ENCODE measurements at places on chromosomes 5 and 9.

DNA sequence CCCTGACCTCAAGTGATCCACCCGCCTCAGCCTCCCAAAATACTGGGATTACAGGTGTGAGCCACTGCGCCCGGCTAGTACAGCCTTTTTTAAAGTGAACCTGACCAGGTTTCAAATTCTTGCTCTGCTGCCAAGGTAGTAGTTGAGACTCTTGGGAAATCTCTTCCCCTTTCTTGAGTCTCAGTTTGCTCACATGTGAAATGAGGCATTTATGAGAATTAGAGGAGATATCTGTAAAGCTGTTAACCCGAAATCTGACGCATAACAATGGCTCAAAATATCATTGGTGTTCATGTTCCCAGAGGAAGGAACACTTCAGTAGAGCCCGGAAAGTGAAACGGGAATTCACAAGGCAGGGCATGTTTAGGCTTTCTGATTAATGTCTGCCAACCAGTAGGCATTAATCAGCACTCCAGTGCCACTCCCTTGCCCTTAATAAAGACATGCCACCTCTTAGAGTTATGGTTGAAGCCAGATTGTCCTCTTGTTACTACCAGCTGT lies 1.5 kb downstream of the ARPC5L start:
- no peak for DNase-seq

GRCh38 chr5:13201022-13201421 lies 743.5 kb downstream of the DNAH5 start:
- no peak for DNase-seq

GRCh38 chr5:176650354-176650884 lies 3.1 kb downstream of the TSPAN17 start:
- DNase-seq: no peak

GRCh38 chr5:65989158-65989557 lies 62.8 kb downstream of the ERBIN start:
- no peak for DNase-seq

DNA sequence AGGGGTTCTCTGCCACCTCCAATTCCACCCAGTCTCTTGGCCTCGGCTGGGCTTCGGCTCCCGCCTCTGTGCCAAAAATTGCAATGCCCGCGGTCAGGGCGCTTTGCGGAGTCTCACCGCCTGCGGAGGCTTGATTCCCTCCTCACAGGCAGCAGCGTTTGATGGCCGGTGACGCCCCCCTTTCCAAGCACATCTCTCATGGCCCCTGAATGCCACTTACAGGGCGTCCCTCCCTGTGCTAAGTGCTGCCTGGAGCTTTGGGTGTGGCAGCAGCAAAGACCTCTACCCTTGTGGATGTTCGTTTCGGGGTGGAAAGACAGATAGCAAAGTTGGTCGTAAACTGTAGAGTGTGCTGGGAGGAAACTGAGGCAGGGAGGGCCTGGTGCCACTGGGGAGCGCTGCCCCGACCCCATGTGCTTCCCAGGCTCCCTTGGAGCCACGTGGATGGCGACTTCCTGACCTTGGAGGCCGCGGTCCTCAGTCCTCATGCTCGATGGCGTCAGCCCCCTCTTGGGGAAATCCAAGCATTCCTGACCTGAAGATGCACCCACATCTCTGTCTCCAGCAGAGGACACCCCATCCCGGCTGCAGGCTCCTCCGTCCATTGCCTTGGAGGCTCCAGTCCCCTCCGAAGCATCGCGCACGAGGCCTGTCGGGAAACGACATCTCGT lies 249.2 kb upstream of the IRX4 start:
- no peak for DNase-seq

GRCh38 chr5:93821891-93822415 lies 80.6 kb upstream of the POU5F2 start:
- DNase-seq: no peak

DNA sequence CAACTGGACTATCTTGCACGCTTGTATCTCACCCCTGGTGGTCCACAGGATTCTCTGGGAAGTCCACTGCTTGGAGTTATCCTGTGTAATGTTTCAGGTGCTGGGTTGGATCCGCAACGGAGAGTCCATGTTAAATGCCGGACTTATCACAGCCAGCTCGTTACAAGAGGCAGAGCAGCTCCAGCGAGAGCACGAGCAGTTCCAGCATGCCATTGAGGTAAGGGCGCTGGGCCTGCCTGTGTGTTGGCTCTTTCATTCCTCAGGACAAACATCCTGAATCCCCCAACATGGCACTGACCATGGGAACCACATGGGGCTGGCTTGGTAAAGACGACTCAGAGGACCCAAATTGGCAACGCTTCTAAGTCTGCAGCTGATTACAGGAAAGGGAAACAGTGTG lies 214.8 kb upstream of the OTULINL start:
- DNase-seq: no peak

DNA sequence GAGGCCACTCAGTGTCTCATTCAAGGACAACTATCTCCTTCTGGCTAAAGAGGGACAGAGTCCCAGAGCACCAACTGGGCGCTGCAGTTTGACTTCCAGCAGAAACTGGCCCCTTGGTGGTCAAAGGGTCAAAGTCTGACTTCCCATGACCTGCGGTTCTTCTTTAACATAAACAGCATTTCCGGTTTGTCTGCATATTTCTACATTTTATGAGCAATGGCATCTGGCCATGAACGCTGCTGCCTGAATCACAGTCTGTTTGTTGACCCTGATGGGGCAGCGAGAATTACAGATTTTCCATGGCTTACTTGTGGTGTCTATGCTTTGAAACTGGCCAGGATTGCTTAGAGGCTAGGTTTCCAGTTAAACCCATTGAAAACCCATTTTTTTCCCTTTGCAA lies 1.3 kb downstream of the TNFSF15 start:
- DNase-seq: no peak

DNA sequence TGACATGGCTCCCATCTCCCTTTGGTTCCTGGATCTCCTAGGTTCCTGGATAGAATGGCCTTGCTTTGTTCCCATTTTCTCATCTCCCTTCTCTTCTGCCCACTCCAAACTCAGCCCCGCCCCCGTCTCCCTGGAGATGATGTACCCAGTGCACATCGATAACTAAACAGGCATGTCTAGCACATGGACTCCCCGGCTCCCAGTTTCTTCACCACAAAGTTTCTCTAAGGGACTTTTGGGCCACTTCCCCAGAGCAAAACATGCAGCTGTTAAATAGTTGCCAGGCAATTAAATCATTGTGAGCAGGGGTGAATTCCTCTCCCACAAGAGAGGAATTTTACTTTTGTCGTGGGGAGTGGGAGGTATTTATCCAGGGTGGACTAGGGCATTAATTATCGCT lies 259.0 kb downstream of the GADD45G start:
- no peak for DNase-seq

DNA sequence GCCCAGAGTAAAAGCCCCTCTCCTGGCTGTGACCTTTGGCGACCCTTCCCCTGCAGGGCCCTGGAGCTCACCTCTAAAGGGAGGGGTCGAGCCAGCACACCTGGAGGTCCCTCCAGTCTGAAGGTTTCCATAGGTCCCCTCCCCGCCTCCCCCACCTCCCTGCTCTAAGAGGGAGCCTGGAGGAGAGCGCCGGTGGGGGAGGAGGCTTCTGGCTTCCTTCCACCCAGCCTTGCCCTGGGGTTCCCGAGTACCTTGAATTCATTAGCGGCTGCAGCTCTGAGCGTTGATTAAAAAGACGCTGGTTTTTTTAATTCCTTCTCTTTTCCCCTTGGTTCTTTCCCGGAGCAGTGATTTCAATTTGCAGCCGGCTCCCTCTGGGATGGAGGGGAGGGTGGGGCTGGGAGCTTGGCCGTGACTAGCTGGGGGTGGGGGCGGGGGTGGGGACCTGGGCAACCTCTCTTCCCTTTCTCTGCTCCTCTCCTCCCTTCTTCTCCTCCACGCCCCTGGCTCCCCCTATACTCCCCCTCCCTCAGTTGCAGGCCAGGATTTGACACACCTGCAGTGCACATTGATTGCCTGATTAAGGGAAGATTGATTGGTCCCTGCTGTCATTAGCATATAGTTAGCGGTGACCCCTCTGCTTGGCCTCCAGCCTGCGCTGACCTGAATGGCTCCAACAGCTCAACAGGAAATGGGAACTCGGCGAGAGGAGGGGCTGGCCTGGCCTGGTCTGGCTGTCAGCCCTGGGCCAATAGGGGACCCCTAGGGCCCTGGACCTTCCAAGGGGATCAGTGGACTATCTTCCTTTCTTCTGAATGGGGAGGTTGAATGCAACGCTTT lies 67.5 kb upstream of the RAPGEF1 start:
- DNase-seq: no peak

- no peak for DNase-seq
These were observed 180.6 kb downstream of the BARX1 start for GRCh38 chr9:93774331-93775102.

DNA sequence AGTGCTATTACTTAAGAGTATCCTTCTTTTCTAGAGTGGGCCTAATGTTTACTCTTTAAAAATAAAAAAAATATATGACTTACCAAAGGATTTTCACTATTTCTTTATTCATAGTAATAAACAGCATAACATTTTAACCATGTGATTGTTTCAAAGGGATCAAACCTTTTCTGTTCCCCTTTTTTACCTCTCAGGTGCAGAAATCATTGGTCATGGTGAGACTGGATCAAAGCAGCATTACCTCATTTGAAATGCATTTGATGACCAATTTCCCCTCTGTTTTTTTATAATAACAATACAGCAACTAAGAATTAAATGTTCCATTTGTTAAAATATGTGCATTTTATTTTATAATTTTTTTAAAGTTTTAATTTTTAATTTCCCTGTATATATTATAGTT lies 598.0 kb upstream of the RGMB start:
- no peak for DNase-seq

GRCh38 chr9:76984486-76984885 lies 35.0 kb upstream of the FOXB2 start:
- no peak for DNase-seq

DNA sequence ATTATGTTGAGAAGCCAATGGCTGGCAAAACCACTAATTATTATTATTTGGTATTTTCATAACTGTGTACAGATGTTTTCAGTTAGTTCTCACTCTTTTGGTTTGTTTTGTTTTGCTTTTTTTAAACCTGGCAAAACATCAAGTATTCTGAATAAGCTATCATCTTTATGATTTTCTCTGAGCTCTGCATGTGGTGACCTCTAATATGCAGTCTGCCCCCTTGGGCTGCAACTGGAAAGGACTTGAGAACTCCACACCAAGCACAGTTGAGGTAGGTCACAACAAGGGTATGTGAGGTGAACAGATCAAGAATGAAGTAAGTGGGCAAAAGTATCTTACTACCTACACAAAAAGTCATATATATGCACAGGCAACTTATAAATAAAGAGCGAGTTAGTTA lies 202.2 kb downstream of the NFIB start:
- no peak for DNase-seq

DNA sequence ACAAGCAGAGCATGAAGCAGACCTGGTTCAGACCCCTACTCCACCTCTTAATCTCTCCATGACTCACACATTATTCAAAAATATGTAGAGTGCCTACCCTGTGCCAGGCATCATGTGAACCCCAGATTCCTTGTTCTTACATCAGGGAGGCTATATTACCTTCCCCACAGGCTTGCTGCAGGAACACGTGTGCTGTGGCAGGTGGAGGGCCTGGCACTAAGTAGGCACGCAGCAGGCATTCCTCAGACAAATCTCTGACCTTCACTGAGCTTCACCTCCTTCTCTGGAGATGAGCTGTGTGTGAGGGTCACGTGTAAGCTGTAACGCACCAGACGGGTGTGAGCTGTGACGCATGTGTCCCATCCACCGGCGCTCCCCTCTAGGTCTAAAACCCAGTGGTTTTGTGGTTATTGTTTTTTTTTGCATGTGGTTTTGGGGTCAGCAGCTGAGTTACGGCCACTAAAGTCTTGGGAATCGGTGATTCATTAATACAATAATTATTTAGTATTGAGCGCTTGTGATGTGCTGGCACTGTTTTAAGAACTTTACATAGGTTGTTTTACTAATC lies 30.3 kb downstream of the ANGPTL2 start:
- DNase-seq: no peak

GRCh38 chr9:14517154-14517906 lies 175.9 kb downstream of the ZDHHC21 start:
- DNase-seq: no peak

DNA sequence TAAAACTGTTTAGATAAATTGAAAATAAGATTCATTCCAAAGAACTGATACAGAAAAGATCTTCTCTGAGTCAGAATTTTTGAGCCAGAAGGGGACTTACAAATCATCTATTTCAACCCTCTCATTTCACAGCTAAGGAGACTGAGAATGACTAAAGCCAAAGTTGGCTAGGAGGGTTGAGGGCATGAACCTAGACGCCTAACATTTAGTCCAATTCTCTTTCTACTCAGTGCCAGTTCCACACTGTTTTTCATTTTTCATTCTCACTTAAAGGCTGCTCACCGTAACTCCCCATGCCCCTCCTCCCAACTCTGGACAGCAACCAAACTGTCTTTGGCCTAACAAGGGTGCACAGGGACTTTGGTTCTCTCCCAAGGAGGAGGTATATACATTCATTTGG lies 364.0 kb downstream of the NDUFS4 start:
- DNase-seq: no peak

DNA sequence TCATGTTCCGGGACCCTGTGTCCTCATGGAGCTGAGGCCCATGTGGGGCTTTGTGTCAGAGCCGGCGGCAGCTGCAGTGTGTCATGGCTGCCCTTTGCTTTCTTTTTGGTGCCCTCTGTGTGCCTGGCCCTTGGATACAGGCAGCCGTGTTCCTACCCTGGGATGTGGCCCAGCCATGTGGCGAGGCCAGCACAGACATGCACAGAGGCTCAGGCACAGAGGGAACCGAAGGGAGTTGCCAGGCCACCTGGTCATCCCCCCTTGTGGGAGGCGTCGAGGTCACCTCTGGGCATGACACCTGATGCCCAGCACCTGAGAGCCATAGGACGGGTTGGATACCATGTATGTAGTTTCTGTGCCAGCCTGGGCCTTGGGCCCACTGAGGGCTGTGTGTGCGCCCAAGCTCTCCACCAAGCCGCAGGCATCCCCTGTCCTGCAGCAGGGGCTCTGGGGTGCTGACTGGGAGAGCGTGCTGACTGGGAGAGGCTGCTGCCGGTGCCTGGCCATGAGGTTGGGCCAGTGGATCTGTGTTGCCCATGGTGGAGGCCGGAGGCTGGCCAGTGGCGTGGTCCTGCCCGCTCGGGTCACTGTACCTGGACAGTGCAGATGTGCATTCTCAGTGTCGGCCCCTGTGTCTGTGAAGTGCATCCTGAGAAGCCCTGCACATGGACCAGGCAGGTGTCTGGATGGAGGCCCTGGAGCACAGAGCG lies 4.8 kb downstream of the NKD2 start:
- DNase-seq: no peak

- no peak for DNase-seq
These were observed 79.6 kb downstream of the ADAMTS2 start for GRCh38 chr5:179265514-179266290.

DNA sequence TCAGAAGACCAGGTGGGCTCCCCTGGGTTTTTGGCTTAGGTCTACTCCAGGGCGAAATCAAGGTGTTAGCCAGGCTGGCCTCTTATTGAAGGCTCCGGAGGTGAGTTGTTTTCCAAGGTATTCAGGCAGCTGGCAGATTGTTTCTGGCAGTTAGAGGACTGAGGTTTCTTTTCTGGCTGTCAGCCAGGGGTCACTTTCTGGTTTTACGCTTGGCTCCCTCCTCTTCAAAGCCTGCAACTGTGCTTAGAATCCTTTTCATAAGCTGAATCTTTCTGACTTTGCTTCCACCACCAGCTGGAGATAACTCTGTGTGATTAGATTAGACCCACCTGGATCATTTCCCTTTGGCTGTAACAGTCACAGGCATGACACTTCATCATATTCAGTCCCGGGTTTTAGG lies 24.6 kb downstream of the RFK start:
- DNase-seq: no peak

- DNase-seq: no peak
These were observed 991 bp downstream of the IARS1 start for GRCh38 chr9:92292338-92293074.

GRCh38 chr9:113918697-113919350 lies 42.7 kb downstream of the ZNF618 start:
- no peak for DNase-seq
